Activated CD4-positive, alpha-beta T cell treated with anti-CD3 and anti-CD28 coated beads for 1 hour (primary cell): ENCODE measurements at places on chromosomes 6 and 20.

GRCh38 chr6:33075568-33076405, at the start of gene HLA-DPB1:
HLA-DPB1 (plus strand) TSS chr6:33075990; CDS start chr6:33076042, 52 bp downstream.
- no peak for DNase-seq

GRCh38 chr6:148934539-148934938, 187.7 kb downstream of the UST start:
- no peak for DNase-seq

- no peak for DNase-seq
Measured at GRCh38 chr6:162478192-162478671, 249.3 kb downstream of the PRKN start.

- no peak for DNase-seq
Measured at GRCh38 chr6:144543006-144543871, 258.1 kb downstream of the UTRN start.

DNA sequence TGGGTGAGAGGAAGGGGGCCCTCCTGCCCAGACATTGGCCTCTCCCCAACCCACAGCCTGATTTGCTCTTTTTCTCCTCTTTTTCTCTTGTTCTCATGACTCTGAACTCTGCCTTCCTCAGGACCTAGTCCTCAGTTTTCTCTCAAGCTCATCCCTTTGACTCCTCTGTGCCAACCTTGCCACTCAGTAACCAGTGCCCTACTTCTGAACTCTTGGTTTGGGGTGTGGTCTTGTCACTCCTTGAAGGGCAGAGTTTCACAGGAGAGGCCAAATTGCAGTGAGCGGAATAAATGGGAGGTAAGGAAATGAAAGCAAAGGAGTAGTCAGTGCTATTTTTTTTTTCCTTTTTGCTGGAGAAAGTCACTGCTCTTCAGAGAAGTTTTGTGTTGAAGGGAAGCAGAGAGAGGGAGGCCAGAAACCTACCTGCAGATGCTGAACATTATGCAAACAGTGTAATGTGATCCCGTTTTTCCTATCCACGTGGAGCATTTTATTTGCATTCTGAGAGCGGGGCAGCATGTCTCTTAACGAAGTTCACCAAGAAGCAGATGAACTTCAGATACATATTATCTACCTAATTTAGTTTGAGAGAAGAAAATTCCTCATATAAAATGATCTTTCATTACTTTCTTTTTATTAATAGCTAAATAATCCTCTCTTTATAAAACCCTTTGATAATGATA, 26.9 kb downstream of the CFAP61 start:
- no peak for DNase-seq

- DNase-seq: no peak
Measured at GRCh38 chr6:42410861-42411260, 40.9 kb downstream of the TRERF1 start.

GRCh38 chr6:148864941-148865340, 118.1 kb downstream of the UST start:
- DNase-seq: no peak

GRCh38 chr20:63941282-63942081, 14.7 kb downstream of the UCKL1 start:
- DNase-seq: peak; percentile 38

- DNase-seq: peak; percentile 54
Measured at GRCh38 chr6:130872250-130873095, 45.3 kb downstream of the SMLR1 start.
